ENCODE measurements at places on chromosomes 6 and 20.

GRCh38 chr6:167566711-167567141 lies 241.8 kb downstream of the TTLL2 start:
- DNase-seq = no peak

DNA sequence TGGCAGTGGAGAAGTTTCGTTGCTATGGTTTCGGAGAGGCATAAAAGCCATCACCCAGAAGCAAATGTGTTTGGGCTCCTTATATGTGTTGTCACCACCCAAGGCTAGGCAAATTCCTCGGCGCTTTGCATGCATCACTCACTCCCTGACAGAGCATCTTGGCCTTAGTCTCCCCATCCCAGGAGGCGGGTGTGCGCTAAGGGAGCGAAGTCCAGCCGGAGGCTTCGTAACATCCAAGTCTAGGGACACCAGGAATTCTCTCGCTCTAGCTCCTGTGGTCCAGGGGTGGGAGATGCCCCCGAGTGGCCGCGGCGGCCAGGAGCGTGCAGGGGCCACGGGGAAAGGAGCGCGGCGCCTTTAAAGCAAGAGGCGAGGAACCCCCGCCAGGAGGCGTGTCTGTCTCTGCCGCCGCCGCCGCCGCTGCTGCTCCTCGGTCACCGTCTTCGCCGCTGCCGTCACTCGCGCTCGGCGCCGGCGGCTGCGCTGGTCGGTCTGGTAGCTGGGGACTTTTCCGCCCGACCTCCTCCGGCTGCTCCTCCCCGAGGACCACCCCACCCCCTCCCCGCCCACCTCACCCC lies at the start of gene GRIK2:
Gene GRIK2, plus strand, starts transcription at position 458 of the 578 bp plus-strand sequence.
- no peak for DNase-seq

DNA sequence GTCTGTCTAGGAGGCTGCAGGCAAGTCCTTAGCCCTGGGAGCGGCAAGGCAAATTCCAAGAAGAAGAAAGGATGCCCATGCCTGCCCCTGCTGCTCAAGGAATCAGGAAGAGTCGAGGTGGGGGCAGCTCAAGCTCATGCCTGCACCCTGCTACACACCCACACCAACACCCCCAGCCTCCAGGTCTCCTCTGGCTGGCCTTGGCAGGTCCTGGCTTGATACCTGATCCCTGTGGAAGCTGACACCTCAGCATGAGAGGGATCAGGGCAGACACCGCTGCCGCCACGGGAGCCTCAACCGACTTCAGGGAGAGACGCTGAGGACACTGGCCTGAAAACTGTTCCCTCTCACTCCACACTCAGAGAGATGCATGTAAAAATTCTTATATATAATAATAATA lies 35.5 kb upstream of the MAFB start:
- DNase-seq = no peak

DNA sequence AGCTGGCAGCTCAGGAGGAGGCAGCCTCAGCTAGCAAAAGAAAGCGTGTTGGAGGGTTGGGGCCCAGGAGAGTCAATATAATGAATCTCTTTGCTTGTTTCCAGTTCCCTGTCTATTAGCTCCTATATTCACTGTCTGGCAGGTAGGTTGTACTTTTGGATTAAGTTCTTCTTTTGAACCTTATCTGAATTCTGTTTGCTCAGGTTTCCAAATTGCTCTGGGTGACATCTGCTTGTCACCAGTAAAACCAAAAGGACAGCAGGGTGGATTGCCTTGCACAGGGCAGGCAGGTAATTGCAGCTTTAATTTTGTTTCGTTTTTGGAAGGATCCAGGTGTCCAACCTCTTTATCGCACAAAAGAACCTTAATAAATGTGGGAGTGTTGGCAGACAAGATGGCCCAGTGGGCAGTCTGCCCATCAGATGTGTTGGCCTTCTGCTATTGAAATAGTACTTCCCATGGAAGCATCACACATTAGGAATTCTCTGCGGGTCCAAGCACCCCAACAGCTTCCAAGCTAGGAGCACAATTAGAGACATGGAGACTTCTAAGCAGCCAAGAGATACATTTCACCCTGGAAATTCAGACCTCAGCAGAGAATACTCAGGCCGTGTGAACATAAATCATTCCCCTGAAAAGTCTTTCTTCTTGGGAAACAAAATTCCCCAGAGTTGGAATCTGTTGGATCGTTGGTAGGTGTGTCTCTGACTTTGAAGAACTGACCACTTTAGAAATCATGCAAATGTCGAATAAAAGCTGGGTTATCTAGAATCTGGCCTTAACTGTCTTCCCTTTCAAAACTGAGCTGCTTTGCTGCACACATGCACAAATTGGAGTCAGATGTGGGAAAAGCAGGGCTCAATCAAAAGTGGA lies 286.9 kb upstream of the BMP2 start:
- DNase-seq = no peak

All from stromal cell of bone marrow (primary cell).